ENCODE measurements at places on chromosomes 5 and 9.

DNA sequence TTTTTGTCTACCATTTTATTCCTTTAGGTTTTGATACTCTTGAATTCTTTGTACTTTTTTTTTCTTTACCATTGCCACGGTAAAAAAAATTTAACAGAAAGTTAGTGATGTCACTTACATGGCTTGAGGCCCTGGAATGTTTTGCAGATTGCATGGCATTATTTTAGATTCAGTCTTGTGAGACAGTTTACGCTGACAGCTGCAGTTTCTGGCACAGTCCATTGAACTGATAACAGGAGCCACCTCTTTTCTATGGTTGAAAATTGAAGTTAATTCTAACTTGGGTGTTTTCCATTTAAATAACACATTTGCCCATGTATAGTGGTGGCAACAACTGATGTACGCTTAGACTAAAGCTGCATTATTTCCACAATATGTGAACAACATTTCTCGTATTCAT lies 1028.5 kb downstream of the CDH18 start:
- no peak for DNase-seq

DNA sequence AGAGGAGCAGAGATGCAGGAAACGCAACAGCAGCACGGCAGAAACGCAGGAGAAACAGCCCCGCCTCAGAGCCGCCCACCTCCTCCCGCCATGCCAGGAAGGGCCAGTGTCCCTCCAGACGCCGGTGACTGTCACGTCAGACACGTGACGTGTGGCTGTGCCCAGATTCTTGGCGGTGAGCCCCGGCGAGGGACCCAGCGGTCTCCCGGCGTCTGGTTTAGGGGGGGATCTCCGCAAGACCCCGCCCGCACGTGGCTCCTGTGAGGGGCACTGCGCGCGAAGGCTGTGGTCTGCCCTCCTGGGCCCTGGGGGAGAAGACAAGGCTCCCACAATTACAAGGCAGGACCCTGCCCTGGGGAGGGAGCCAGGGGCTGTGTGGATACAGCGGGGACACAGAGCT lies 2.4 kb upstream of the LCN8 start:
- DNase-seq: no peak

DNA sequence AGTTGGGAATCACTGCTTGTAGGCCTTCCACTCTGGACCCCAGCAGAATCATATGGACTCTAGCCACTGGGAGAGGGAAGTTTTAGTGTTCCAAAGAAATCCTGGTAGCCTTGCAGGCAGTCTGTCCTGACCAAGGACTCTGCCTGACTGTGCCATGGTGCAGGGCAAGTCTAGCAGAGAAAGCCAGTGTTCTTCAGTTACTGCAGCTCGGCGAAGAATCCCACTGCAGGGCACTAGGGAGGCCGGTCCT lies 20.3 kb upstream of the MATR3 start:
- no peak for DNase-seq

DNA sequence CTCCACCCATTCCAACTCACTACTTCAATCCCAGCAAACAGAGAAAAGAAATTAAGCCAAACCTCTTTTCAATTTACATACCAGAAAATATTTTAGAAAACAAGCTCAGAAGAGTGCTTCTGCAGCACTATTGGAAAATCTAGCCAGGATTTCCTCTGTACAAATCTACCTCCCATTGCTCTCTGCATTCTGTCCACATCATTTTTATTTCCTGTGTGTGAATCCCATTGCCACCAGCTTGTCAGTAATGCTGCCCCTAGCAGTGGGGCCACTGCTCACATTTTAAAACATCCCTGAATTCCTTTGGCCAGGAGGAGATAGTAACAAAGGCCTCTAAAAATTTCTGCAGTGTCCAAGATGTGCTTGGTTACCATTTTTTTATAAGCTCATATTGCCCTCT lies 232.5 kb downstream of the ARRDC3 start:
- no peak for DNase-seq

DNA sequence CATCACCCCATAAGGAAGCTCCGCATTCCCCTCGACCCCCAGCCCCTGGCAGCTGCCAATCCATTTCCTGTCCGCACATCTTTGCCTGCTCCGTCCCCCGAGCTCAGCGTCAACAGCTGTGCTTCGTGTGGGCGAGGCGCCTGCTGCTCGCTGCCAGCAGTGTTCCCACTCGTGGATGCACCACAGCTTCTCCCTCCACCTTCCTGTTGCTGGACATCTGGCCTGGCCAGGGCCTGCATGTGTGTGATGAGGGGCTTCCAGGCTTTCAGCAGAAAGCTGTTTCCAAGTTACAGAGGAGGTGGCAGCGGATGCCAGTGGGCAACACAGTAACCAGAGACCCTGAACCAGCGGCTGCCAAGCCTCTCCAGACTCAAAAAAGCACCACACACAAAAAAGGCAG lies 86.0 kb downstream of the PRRT1B start:
- no peak for DNase-seq

DNA sequence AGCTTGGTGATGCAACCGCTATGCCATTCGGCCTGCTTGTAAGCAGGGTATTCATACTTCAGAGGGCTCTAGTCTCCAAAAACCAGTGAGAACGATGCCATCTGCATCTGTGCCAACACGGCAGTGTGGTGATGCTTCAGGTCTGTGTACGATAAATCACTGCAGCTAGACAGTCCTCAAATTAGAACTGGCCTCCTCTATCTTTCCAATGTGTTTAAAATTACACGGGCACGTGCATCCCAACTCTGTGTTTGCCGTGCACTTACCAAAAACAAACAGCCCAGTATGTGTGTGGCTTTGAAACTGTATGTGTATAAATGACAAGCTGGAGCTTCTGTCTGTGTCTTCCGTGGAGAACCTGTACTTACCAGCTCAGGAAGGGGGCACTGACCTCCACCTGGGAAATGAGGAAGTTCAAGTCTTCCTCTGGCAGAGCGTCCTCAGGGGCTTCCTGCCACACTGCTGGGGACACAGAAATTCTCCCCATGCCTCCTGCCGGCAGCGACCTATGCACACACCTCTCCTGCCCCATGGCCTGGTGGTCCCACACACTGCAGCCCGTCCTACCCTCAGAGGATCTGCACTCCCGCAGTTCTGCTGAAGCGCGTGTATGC lies 12.3 kb downstream of the MED10 start:
- DNase-seq: no peak

DNA sequence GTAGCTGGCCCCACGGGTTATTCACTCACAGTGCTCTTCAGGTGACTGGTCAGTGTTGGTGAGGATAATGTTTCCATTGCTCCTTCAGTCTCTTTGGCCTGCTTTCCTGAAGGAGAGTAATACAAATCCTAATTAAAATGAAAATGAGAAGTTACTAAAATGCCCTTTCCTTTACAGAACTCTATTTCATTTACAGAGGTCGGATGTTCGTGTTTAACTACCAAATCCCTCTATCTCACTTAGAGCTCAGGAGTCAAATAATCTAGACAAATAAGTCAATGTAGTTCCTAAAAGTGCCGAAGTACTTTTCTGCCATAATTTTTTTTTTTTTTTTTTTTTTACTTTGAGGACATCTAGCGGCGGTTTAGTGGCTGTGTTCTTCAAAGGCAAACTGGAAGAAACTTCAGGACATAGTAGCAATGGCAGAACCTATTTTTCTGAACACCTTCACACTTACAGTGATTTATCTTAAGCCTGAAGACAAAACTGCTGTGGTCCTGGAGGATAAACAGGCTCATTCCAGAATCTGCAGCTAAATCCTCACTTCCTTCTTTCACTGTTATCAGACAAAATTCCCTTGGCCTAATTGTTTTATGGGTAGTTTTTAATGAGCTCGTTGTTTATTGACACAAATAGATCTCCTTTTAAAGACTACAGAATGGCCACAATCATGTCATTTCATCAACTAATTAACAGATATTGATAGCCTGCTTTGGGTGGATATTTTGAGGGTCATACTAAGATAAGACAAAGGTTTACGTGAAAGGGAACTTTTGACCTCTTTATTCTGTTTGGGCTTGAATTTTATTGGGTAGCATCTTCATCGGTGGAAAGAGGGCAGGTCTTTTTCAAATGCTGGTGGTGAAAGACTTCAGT lies 207.6 kb upstream of the DMRTA1 start:
- DNase-seq: no peak

DNA sequence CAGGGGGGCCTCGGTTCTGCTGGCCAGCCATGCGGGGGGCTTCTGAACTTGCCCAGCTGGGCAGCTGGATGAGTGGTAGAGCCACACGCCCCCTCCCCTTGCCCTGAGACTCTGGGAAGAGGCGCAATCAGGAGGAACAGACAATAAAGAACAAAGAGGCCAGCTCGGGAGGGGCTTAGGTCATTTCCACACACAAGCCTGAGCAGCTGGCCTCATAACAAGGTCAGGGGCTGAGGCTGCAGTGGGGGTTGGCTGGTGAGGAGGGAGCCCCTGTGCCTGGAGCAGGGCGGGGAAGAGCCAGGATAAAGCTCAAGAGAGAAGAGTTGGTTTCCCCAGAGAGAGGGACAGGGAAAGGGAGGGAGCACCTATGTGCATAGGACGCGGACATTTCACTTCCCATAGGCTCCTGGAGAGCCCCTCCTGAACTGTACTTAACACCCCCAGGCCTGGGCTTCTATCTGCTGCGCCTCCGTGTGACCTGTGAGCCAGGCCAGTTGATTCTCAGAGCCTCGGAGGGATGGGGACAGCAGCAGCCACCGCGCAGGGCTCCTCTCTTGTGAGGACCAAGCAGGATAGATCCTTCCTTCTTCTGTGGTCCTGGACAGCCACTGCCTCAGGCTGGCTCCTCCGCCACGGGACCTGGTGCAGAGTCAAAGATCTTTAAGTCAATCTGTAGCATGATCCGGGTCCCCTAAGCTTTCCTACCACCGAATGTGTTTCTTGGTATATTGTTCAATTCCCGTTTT lies 75.3 kb upstream of the GGTA1 start:
- DNase-seq: no peak

GRCh38 chr5:40041452-40041851 lies 616.7 kb upstream of the DAB2 start:
- DNase-seq: no peak

GRCh38 chr5:154087260-154087659 lies 48.5 kb downstream of the MFAP3 start:
- DNase-seq: no peak

DNA sequence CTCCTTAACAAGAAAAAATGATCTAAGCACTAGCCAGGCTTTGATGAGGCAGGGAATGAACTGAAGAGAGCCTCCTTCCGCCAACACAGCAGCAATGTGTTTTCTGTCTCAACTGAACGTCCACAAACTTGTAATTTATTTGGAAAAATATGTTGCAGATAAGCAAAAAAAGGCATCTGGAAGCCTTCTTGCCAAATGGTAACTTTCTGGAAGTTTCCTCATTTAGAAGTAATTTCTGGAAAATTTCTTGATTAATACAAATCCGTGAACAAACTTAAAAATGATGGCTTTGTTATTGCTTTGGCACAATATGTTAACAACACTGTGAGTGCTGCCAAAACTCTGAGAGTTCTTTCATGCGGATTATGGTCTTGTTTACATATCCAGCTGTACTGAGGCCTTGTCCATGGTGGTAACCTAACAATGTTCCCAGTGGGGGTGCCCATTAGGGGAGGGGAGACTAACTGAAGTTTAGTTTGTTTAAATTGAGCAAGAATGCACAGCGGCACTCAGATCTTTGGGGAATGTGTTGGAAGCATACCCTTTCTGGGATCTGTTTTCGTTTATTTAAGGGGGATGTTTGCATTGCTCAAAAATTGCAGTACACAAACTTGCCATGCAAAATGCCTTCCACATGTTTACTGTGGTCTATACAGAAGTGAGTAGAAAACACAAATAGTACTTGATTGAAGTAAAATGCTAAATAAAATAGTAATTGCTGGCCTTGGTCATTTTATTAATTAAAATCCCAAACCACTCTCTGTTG lies 334.7 kb downstream of the NR2F1-AS1 start:
- no peak for DNase-seq

DNA sequence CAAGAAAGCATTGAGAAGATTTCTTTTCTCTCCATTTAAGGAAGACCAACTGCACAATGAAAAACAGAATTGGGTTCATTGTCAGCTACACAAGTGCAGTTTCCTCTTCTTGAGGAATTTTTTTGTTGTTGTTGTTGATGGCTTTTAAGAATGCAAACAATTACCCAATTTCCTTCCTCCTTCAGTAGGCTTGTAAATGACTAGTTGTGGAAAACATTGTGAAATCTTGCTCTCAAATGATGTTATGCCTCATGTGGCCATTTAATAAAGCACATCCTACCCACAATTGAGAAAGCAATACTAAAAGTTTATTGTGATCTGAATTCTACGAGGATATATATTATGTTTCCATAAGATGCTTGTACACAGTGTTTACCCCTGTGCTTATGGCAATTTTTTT lies 171.6 kb downstream of the FAM174A start:
- no peak for DNase-seq

GRCh38 chr5:169569513-169569912 lies 14.1 kb upstream of the SPDL1 start:
- no peak for DNase-seq
